ENCODE measurements at places on chromosomes 7 and 10.

DNA sequence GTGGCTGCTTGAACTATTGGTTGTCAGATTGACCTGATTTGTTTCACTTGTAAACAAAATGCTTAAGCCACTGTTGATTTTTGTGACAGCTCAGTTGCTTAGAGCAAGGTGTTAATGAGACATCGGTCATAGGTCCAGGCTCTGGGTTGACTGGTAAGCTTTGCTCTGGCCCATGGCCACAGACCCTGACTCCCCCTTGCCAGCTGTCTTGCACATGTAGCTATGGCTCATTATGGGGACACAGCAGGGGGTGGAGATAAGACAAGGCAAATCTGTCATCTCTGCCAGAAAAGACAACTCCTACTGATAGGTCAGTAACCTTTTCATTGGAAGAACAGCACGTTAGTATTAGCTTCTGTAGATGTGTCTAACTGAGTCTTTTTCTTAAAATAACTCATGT lies 95.3 kb downstream of the KAT6B start:
- DNase-seq = no peak

DNA sequence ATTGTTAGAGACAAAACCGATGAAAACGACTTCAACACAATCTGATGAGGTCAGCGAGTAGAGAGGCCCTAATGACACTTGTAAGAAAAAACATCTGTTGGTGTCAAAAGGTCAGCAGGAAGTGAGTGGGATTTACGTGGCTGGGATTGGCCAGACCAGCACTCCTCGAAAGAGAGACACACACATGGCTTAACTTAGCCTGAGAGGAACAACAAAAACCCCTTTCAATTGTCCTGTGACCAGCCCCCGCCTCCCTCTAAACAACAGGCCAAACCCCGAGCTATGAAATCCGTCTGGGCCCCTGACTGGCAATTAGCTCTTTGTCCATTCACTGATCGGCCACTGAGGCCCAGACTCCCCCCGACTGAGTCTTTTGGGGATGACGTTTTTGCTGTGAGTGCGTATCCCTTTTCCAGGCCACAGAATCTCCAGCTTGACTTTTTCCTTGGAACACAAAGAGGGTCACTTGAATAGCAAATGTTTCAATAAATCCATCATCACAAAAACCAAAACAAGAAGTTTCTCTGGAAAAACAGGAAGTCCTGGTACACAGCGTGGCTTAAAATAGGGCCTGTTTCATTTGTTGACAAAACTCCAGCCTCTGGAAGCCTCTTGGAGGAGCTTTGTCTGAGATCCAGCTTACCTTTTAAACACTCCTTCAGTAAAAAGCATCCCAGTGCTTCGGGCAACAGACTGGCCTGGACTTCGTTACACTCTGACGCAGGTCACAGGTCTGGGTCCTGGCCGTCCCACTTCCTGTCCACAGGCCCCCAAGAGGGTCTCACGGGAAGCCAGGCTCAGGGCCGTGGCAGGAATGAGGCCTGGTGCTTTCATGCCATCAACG lies 103.0 kb downstream of the CTBP2 start:
- no peak for DNase-seq

GRCh38 chr10:43109671-43110249 lies 28.5 kb upstream of the CSGALNACT2 start:
- no peak for DNase-seq

DNA sequence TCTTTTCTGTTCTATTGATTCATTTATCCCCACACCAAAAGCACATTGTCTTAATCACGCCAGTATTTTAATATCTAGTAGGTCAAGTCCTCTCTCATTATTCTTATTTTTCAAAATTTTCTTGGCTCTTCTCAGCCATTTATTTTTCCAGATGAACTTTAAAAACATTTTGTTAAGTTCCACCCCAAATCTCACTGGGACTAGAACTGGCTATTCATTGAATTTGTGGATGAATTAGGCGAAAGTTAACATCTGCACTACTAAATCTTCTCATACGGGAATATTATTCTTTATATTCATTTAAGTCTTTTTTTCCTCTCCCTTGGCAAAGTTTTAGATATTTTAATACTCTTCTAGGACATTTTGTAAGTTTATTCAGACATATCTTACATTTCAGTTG lies 295.2 kb upstream of the MGMT start:
- no peak for DNase-seq

- no peak for DNase-seq
These were observed 746.0 kb upstream of the POT1 start for GRCh38 chr7:125675640-125676039.
